GM04504 (cell line): ENCODE measurements at places on chromosomes 13 and 19.

GRCh38 chr13:97798836-97799235, 154.6 kb upstream of the IPO5 start:
- no peak for DNase-seq

DNA sequence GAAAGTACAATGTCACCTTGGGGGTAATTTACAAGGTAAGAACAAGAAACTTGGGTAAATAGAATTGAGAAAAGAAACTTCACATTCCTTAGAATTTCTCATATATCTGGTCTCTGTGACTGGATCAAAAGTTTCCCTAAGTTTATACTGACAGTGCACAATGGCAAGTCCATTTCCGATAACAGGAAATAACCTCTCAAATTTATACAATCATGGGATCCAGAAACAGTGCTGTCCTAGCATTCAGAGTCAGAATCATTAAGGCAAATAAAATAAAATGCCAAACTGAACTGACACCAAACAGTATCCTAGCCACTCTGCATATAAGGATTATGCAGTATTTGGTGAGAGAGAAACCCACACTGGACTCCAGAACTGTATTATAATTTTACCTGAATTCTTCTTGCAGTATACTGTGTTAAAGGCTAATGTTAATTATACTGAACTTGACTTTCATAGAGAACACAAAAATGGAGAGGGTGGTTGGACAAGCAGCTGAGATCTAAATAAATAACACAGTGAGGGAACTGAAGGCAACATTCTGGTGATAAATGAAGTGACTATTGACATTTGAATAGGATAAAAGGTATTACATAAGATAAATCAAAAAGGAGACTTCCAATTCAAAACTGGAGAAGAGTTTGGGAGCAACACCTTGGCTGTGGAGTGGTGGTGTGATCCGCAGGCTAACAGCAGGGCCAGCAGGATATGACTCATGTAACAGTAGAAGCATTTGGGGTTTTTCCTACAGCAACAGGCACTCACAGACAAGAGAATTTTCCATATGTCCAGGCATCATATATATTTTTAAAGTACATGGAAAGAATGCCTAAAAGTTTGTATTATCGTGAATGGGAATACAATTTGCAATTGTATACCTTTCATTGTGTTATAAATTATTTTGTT, 932.5 kb upstream of the MIR17HG start:
- DNase-seq: peak; percentile 22

GRCh38 chr13:102687520-102687919, 7.3 kb downstream of the METTL21C start:
- DNase-seq: no peak

GRCh38 chr13:79870123-79870522, 389.2 kb downstream of the NDFIP2 start:
- DNase-seq: no peak

DNA sequence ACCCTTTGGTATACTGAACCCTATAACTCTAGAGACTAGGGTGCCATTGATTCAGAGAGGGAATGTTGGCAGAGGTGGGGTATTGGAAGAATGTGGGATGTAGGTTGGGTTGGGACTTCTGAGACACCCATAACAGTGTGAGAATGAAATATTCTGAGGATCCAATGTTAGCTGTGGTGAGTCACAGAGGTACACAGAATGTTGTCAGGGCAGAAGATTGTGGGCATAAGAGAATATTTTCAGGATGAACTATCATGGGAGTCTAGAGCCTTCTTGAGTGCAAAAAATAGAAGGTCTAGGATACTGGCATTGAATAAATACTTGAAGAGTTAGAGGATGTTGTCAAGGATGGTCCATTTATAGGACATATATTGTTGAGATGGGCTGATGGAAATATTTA, 9.0 kb downstream of the KLK13 start:
- DNase-seq: no peak

GRCh38 chr19:46634656-46635218, 1.3 kb downstream of the GNG8 start:
- DNase-seq: no peak

DNA sequence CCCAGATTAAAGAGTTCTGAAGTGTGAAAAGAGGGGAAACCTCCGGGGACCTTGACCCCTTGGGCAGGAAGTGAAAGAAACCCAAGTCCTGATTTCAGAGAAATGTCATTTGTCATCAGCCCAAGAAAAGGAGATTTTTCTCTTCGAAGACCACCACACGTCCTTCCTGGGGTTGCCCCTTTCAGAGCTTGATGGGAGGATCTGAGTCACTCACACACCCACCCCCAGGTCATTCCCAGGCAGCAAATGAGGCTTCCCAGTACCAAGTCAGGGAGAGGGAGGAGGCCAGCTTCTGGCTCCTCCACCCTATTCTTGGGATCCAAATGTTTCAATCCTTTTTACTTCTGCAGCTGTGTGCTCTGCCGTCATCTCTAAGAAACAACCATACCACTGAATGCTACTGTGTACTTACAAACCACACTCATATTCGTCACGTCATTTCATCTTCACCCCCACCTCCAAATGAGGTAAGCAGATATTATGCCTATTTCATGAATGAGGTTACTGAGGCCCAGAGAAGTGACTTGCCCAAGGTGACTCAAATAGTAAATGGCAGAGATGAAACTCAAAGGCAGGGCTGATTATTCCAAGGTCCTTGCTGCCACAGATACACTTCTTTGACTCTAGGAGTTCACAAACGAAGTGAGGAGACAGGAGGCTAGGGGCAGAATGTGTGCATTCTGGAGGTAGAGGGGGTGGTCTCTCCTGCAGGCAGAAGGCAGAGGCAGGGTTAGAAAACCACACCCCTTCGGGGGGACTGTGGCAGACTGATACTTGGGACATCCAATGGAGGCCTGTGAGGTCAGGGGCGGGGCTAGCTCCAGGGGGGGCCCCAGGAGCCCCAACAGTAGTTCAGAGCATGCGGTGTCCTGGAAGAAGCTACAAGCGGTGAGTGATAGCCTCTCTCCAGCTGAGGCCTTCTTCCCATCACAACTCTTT, 5.0 kb upstream of the KMT2B start:
- no peak for DNase-seq

DNA sequence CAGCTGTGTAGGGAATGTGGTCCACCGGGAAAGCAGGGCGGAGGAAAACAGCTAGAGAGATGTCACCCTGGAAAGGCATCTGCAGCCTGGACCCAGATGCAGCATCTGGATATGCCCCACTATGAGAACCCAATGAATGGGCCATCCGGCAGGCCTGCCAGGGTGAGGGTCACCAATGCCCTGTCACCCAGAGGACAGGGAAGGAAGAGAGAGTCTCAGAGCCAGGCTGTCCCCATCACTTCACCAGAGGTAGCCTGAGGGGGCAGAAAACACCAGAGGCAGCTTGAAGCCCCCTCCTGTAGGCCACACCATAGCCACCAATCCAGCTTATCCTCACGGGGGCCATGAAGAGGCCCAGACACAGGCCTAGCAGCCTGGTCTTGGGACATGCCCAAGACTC, 118.8 kb downstream of the TUBA3C start:
- no peak for DNase-seq

DNA sequence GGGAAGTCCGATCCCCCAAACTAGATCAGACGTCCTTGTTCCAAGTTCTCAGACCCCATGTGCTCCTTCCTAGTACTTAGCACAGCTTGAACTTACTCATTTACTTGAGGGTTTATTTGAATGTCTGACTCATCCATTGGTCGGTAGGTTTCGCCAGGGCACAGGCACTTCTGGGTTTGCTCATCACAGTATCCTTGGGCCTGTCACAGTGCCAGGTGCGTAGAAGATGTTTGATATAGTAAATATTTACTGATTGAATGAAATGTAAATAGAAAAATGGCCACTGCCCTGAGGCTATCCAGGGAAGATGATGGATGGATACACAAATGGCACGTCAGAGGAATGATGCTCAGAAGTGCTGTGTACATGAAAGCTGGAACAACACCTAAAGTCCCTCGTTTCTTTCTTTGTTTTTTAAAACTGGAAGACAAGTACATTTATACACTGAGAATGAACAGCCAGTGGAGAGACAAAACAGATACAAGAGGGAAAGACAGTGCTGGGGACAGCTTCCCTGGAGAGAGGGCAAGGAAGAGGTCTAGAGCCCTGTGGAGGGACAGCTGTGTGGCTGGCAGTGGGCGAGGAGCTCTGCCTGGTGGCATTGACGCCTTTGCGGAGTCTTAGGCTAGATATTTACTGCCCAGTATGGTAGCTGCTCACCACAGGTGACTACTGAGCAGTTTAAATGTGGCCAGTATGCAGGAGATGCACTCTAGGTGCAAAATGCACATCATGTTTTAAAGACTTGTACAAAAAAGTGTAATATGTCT, 31.2 kb upstream of the KL start:
- no peak for DNase-seq

DNA sequence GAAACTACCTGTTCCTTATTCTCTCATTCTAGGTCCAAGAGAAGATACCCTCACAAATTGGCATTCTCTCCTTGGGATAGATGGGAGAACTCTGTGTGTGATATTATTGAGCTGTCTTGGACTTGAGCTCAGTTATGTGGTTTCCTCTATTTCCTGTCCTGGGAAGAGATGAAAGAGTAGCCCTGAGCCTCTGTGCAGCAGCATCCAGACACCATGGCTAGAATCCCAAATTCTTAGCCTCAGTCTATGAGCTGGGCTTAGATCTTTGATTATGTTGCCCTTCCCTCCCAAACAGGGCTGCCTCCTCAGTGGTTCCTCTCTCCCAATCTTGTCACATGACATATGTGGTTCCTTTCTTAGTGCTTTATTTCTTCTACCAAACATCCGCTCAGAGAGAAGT, 290.7 kb downstream of the SPRY2 start:
- no peak for DNase-seq

- no peak for DNase-seq
These were observed 3.3 kb downstream of the OR10H1 start for GRCh38 chr19:15812060-15812722.

GRCh38 chr13:109231888-109232287, 554.5 kb downstream of the IRS2 start:
- no peak for DNase-seq

- no peak for DNase-seq
These were observed 101.3 kb downstream of the OLFM4 start for GRCh38 chr13:53129864-53130393.

GRCh38 chr19:15584541-15585115, 30.4 kb upstream of the CYP4F8 start:
- DNase-seq: peak; percentile 10

- peak; percentile 98 for DNase-seq
These were observed 135.2 kb downstream of the TSHZ3 start for GRCh38 chr19:31214086-31214485.

DNA sequence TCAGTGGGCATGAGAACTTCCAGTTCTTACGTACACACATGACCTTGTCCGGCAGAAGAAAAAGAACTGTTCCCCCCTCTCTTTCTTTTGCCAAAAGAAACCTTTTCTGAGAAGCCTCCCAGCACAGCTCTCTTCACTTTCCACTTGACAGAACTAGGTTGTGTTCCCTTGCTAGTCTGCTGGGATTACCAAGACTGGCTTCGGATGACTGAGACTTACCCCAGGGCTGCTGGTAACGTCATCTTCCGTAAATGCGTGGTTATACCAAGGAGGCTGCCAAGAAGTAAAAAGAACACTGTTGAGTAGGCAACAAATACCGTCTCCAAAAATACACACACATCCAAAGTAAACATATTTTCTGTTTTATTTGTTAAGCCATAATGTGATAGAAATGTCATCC, 908.2 kb downstream of the EFNB2 start:
- DNase-seq: no peak

DNA sequence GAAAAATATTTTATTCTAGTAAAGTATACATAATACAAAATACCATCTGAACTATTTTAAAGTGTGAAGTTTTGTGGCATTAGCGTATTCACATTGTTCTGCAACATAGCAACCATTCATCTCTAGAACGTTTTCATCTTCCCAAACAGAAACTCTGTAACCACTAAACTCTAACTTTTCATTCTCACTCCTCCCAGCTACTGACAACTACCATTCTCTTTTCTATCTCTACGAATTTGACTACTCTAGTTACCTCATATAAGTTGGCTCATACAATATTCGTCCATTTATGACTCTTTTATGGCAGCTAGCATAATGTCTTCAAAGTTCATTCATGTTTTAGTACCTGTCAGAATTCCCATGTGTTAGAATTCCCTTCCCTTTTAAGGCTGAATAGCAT, 150.5 kb upstream of the MIR17HG start:
- DNase-seq: no peak

- DNase-seq: no peak
These were observed 886.8 kb downstream of the PCDH9 start for GRCh38 chr13:66343224-66343828.

DNA sequence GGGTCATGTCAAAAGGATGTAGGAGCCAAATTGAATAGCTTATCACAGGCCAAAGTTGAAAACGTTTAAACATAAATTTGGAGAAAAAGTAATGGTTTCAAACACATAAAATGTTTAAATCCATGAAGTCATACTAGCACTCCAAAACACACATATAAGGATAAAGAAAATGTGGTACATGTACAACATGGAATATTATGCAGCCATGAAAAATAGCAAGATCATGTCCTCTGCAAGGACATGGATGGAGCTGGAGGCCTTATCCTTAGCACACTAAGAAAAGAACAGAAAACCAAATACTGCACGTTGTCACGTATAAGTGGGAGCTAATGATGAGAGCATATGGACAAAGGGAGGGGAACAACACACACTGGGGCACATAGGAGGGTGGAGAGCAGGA, 911.7 kb upstream of the PCDH20 start:
- no peak for DNase-seq

DNA sequence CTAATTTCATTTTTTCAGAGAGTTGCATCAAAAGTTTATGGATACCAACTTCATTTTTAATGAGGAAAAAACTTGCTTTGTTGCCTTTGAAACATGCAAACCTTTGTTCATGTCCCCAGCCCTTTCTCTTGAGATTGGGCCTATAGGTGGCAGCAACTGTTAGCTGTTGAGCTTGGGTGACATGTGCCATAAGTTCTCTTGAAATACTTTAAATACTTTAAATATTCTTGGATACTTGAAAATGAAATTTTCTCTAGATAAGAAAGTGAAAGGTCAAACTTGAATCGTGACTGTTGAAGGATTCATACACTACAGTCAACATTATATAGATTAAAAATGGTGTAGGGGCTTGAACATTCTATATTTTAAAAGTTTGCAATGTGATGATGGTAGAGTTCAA, 294.9 kb downstream of the NDFIP2 start:
- DNase-seq: peak; percentile 50

- no peak for DNase-seq
These were observed 667 bp downstream of the ZNF878 start for GRCh38 chr19:12052091-12052496.

- no peak for DNase-seq
These were observed 5.0 kb upstream of the MICU2 start for GRCh38 chr13:21608961-21609360.

DNA sequence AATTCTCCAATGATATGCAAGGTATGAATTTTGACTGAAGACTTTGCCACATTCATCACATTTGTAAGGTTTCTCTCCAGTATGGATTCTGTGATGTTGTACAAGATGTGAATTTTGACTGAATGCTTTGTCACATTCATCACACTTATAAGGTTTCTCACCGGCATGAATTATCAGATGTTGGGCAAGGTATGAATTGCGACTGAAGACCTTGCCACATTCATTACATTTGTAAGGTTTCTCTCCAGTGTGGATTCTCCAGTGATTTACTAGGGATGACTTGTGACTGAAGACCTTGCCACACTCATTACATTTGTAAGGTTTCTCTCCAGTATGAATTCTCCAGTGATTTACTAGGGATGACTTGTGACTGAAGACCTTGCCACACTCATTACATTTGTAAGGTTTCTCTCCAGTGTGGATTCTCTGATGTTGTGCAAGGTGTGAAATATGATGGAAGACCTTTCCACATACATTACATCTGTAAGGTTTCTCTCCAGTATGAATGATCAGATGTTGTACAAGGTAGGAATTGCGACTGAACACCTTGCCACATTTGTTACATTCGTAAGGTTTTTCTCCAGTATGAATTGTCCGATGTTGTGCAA, 24.8 kb downstream of the ZNF83 start:
- DNase-seq: no peak
